ENCODE measurements at places on chromosomes 1 and 21.

GRCh38 chr1:204410688-204411450, 748 bp downstream of the PPP1R15B start:
- no peaks in the 10 kb centered on the region for H3K27me3 ChIP-seq
- H3K36me3 ChIP-seq, result peaks cover 3% of the 10 kb centered on the region
- peaks cover 8% of the 10 kb centered on the region for H3K4me1 ChIP-seq
- H3K27ac ChIP-seq, result peak overlapping the region; percentile 97

DNA sequence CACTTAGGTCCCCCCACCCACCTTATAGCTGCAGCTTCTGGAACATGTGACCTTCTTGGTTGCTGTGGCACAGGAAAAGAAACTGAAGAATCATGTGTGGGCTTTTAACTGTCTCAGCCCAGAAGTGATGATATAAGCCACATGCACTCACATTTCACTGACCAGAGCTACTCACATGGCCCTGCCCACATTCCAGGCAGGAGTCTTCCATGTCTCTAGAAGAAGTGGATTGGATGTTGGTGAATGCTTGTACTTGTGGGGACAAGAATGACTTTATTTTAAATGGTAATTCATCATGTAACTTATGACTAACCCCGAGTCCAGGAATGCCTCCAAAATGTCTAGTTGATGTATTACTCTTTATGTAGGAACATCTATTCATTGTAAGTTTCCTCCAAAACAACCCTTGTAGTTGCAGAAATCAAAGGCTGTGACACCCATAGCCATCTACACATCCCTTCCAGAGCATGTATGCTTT, 15.8 kb upstream of the CAMK1G start:
- DNase-seq, result no peak
- H3K4me3 ChIP-seq, result no peak overlapping the region
- peaks cover 16% of the 10 kb centered on the region for H3K27me3 ChIP-seq
- H3K4me1 ChIP-seq, result no peaks in the 10 kb centered on the region
- no peak overlapping the region for H3K27ac ChIP-seq

GRCh38 chr1:181119093-181119989, 30.8 kb downstream of the IER5 start:
- no peaks in the 10 kb centered on the region for H3K27me3 ChIP-seq
- peaks cover 10% of the 10 kb centered on the region for H3K4me1 ChIP-seq
- H3K27ac ChIP-seq, result no peak overlapping the region
- H3K4me3 ChIP-seq, result no peak overlapping the region
- no peak for DNase-seq

- no peaks in the 10 kb centered on the region for H3K4me1 ChIP-seq
- H3K4me3 ChIP-seq, result no peak overlapping the region
- no peaks in the 10 kb centered on the region for H3K27me3 ChIP-seq
Measured at GRCh38 chr1:51969038-51969705, 21.3 kb downstream of the RAB3B start.
